ENCODE measurements at places on chromosomes 5 and 9. TPM values are rescaled to one million over a fixed set of nuclear protein-coding genes. Genes with fewer than 3 reads are reported as not detected.

PTGDS gene
- total RNA-seq, result 4.2 TPM

BTNL3 gene
- not detected for total RNA-seq

SEMA5A gene
- total RNA-seq, result 25.1 TPM

LURAP1L gene
- 14.1 TPM for total RNA-seq

AIF1L gene
- 12.0 TPM for total RNA-seq

DOLPP1 gene
- total RNA-seq, result 5.2 TPM

CCDC183 gene
- total RNA-seq, result 1.0 TPM

INSL6 gene
- total RNA-seq, result not detected

CKMT2 gene
- 92.9 TPM for total RNA-seq

PDE8B gene
- total RNA-seq, result 1.0 TPM

FOXD4 gene
- 0.52 TPM for total RNA-seq

CRB2 gene
- under 0.01 TPM for total RNA-seq

PCDHGA10 gene
- total RNA-seq, result 4.2 TPM
